ENCODE measurements at places on chromosomes 16 and 17.

- no peak for DNase-seq
Observed at GRCh38 chr17:30433514-30433913, 43.7 kb upstream of the GOSR1 start.

- no peak for DNase-seq
Observed at GRCh38 chr17:61451538-61452300, 503 bp upstream of the TBX4 start.

- DNase-seq: no peak
Observed at GRCh38 chr16:57727610-57728009, 8.0 kb upstream of the KATNB1 start.

- DNase-seq: no peak
Observed at GRCh38 chr17:80169784-80170500, at the start of gene CARD14. Gene CARD14, plus strand, starts transcription at chr17:80170030. Its CDS starts 11,409 bp downstream, at chr17:80181439.

DNA sequence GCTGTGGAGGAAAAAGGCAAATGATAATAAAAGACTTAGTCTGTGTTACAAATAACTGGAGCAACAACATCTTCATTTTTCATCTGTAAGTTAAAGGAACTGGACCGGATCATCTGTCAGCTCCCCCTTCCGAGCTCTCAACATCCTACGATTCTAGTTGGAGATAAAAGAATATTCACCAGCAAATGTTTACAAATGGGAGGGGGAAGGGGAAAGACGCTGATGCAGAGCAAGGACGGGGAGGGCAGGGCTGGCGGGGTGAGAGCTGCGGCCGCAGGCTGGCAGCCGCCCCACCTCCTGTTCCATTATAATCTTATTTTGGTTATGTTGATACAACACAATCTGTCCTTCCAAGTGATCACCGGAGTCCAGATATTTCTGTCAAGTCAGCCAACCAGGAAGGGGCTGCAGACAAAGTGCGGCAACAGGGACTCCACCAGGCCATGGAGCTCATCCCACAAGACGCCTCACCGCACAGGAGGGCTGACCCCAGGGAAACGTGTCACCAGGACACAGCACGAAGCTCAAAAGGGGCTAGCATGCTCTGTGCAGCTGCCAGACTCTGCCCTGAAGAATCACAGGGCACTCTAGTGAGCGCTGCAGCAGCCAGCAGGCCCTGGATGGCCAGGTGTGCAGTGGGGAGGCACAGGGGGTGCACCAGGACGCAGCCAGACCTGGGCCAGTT, 19.7 kb downstream of the FBXO31 start:
- no peak for DNase-seq

GRCh38 chr16:85853547-85854545, 45.1 kb upstream of the IRF8 start:
- DNase-seq: no peak

DNA sequence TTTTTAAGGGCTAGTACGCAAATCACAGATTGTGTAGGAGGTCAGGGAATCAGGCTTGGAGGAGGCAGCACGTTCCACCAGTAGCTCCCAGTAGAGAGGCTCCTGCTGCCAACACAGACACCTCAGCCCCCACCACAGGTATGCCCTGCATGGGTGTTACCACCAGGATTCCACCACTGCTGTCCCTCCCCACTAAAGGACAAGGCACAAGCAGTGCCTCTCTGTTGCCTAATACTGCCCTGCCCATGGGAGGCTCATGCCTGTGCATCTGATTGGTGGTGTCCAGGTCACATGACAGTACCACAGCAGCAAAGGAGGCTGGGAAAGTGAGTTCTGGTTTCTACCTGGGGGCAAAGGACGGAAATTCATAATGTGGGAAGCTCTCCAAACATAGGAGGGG, 33.6 kb upstream of the CACNG4 start:
- no peak for DNase-seq

DNA sequence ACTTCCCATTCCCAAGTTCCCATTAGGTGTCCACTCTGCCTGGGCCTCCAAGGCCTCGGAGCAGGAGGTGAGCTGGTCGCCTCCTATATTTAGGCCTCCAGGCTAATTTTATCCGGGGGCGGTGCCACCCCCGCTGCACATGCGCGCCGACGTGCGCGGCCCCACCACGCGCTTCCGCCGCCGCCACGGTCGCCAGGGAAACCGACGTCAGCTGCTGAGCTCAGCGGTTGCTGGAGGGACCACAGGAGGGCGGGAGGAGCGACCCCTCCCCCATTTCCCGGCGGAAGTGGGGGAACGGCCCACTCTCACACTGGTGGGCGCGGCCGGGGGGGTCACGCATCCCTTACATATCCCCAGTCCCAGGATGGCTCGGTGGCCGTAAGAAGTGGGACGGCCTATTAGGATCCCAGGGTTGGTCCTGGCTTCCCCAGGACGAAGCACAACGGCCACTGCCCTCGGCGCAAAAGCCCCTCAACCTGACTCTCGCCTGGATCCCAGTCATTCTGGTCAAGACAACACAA, 1.0 kb downstream of the PER1 start:
- peak; percentile 91 for DNase-seq

- no peak for DNase-seq
Observed at GRCh38 chr17:62678214-62678919, 50.9 kb downstream of the MRC2 start.

- no peak for DNase-seq
Observed at GRCh38 chr16:49632086-49632794, 223.7 kb downstream of the ZNF423 start.

DNA sequence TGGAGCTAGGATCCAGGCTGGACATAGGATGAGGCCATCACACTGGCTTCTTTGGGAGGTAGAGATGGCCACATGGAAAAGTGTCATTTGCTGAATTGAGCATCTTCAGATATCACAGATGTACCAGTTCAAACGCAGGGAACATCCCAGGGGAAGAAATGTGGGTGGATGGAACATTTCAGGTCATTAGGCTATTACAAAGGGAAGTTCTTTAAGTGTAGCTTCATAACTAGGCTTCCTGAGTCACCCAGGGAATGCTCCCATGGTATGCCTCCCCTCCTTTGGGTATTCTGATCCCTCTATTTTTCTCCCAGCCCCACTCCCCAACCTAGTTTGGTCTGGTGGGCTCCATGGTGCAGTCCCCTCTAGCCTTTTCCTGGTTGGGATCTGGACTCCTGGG, 69.8 kb upstream of the IRX3 start:
- DNase-seq: no peak

GRCh38 chr17:21678393-21679081, 13.8 kb upstream of the KCNJ18 start:
- peak; percentile 51 for DNase-seq

DNA sequence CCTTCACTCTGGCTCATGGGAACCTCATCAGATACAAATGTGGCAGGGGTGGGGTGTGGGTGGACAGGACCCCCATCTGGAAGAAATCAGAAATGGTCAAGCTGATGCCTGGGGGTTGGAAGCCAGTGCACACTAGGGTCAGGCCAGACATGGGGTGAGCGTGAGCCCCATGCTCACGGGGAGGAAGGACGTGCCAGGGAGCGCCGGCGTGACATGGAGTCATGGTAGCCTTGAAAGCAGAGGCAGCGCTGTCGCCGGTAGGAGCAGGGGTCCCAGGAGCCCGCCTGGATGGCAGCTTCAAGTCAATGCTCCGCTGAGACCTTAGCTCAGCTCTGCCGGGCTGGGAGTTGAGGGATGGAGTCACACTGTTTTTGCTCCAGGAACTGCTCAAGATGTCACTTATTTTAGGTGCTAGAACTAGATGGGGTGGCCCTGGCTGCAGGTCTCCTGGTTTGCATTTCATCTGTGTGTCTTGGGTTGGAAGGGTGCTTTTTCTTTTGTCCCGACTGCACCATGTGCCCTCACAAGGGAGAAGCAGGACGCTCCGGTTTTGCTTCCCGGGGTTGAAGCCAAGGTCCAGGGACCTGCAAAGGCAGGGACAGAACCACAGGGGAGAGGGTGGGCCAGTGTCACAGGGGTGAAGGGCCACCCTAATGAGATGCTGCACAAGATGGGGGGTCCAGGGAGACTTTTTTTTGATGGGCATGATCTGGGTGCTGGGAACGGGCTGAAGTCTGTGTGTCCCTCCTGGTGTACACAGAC, 51.4 kb downstream of the USP22 start:
- no peak for DNase-seq

DNA sequence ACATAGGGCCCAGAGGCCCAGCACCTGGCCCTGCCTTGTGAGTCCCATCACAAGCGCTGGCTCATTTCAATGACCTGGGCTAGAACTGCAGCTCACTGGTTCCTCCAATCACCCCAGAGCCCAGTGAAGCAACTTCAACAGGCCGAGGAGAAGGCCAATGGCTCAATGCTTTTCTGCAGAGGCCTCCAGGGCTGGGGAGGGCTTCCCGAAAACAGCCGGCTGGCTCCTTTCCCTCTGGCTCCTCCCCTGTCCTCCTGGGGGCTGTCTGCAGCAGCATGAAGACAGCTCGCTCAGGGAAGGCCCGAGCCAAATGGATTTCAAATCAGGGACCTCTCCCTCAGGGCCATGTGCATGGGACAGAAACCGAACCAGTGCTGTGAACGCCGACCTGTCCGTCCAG, 121.6 kb downstream of the ZNF423 start:
- no peak for DNase-seq

DNA sequence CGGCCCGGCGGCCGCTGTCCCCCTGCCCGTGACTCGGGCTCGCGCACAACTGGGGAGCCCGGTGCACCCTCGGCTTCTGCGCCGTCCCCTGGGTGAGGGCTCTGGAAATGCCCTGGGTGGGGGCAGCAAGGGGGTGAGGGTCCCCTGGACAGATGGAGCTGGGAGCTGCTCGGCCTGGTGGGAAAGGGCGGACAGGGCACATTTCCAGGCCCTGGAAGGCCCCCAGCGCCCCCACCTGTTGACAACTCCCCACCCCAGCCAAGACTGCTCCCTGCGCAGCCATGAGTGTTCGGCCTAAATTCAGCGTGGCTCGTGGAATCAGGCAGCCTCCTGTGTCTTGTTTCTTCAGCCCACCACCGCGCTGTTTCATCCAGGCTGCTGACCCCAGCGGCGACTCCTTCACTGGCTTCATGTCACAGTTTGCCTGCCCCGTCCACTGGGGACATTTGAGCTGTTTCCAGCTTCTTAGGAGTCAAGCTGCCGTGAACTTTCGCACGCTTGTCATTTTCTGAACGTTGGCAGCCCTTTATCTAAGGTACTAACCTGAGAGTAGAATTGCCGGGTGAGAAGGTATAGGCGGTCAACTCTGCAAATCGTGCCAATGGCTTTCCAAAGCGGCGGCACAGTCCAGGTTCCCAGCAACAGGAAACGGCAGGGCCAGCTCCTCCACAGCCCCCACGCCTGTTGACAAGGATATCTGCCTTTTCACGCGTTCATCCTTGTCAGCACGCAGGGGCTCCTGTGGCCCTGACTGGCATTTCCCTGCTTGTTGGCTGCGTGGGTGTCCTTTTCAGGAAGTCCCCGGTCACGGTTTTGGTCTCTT, 895 bp downstream of the UTS2R start:
- DNase-seq: no peak

- no peak for DNase-seq
Observed at GRCh38 chr17:41658846-41659245, 29.8 kb upstream of the EIF1 start.

DNA sequence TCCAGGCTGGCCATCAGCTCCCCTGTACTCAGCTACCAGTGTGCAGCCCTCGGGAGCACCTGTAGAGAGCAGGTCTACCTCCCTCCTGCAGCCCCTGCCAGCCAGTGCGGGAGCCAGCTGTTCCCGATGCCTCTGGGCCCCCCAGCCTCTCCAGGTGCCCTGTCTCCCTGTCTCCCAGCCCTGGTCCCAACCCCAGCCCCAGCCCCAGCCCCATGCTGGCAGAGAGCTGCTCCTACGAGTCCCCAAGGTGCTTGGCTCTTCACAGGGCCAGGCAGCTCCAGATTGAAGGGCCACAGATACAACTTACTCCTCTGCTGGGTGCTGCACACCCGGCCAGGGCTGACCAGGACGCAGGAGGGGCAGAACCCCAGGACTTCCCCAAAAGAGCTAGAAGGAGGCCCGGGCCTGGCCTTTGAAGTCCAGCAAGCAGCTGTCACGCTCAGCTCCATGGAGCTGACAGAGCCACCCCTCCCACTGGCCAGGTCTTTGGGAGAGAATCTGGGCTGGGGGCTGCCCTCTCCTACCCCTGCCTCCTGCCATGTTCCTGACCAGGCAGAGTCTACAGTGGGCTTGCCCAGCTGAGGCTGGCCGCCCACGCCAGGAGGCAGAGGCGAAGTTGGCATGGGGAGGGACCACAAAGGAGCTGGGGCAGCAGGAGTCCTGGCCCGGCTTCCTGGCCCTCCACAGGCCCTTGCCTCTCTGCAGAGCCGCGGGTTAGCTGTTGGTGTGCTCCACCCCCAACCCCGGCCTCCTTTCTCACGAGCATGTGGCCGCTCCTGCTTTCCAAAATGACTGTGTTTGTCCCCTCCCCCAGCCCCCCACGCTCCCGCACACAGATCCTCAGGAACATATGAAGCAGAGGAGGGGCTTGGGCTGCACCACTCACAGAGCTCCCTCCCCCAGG, 9.5 kb upstream of the ADAM11 start:
- no peak for DNase-seq

GRCh38 chr16:67882374-67883145, 2.1 kb upstream of the NRN1L start:
- DNase-seq: no peak

DNA sequence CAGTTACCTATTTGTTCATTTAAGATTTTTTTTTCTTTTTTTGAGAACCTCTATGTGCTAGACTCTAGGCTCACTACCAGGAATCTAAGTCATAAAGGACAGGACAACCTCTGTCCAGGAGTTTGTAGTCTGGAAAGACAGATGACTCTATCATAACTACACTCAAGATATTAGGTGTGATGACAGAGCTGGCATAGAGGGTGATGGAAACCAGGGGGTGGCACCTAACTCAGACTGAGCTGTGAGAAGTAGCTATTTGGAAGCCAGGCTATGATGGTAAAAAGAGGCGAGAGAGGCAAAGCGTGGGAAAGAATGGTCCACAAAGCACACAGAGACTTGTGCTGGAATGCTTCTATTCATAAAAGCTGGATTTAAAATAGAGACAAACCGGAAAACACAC, 372.3 kb downstream of the SEC14L1 start:
- no peak for DNase-seq

- no peak for DNase-seq
Observed at GRCh38 chr16:64950262-64950661, 171.6 kb downstream of the CDH11 start.

GRCh38 chr16:17224879-17225281, 245.9 kb downstream of the XYLT1 start:
- DNase-seq: no peak

DNA sequence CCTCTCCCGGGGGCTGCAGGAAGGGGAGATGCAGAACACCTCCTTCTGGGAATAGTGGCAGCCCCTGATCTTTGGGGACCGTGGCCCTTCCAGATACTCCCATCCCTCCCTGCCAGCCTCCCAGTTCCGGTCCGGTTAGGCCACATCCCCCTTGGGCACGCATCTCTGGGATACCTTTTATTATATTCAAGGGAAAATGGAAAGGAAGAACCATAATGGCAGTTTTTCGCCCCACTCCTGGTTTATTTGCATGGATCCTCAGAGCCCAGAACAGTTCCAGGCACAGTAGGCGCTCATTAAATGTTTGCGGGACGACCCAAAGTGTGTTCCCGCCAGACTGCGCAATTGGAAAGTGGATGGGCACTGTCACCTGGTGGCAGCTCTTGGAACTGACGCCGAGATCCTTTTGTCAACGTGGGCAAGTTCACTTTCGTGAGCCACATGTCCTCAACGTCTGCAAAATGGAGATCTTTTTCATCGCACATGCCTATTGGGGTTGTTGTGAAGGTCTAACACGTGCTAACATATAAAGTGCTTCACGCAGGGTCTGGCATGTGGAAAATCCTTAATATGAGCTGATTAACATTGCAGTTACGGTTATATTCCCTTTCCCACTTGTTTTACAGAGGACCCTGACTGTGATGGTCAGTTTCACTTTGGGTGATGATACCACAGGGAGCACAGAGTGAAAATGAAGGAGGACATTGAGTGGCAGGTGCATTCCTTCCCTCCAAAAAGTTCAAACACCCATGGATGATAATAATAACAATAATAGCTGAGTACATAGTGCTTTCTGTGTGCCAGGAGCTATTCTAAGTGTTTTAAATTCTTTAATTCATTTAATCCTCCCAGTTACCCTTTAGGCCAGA, 1.7 kb upstream of the GPRC5B start:
- peak; percentile 75 for DNase-seq
